Head of caudate nucleus (tissue), 42 donors: ENCODE measurements at places on chromosomes 12 and 14.

DNA sequence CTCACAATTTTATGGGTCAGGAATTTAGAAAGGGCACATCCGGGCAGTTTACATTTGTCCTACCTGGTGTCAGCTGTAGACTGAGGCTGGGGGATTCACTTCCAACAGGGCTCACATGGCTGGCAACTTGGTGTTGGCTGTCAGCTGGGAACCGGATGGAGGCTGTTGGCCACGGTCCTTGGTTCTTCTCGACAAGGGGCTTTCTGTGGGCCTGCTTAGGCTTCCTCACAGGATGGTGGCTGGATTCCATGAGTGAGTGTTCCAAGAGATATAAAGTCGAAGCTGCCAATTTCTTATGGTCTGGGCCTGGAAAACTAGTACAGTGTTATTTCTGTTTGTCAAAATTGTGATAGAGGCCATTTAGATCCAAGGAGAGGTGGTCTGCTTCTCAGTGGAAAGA is 127.9 kb downstream of the PTCSC3 start:
- DNase-seq: no peak

GRCh38 chr12:63940310-63941005 is 96.0 kb downstream of the SRGAP1 start:
- DNase-seq: peak; percentile 17

GRCh38 chr12:128637642-128638606 is 185.8 kb downstream of the SLC15A4 start:
- DNase-seq: no peak

DNA sequence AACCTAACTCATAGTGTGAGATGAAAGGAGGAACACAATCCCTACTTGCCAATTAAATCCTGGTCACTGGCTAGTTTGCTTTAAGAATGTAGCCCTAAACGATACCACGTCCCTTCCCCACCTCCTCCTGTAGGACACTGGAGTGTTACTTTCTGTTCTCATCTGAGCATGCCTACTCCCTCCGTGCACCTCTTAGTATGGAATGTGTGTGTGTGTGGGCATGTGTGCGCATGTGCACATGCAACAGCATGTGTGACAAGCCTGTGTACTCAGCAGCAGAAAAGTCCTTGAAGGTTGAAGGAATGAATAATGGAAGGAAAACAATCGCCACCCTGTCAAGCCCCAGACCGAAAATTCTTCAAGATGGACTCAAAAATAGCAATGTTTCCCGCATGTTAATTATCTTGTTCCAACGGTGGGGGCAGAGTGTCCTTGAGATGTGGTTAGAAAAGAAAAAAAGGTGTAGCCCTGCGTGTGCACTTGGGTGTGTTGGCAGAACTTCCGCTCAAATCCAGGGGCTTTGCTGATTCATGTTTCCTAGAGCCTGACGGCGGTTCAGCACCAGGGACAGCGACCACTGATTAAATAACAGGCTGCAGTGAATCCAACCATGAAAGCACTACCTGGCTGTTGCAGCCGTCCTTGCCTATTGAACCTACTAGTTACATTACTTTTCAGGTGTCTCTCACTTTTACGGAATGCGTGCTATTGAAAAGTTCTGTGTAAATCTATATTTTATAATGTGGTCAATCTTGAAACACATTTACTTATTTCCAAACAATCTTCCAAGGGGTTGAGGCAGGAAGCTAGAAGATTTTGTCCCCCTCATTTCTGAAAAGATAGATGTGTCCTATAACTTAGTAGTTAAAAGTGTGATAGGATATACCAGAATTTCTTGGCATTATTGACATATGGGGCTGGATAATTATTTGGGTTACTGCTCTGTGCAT is 79.8 kb downstream of the SRRM4 start:
- peak; percentile 11 for DNase-seq

DNA sequence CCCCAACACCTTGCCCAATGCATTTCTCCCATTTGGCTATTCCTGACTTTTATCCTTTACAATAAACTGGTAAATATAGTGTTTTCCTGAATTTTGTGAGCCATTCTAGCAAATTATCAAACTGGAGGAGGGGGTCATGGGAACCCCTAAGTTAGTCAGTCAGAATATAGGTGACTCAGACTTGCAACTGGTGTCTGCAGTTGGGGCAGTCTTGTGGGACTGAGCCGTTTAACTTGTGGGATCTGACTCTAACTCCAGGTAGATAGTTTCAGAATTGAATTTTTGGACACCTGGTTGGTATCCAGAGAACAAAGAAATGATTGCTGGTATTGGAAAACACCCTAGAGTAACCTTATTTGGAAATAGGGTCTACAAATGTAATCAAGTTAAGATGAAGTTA is 133.4 kb downstream of the CEP83 start:
- DNase-seq: no peak

GRCh38 chr14:62322216-62322615 is 560.0 kb downstream of the SNAPC1 start:
- no peak for DNase-seq

DNA sequence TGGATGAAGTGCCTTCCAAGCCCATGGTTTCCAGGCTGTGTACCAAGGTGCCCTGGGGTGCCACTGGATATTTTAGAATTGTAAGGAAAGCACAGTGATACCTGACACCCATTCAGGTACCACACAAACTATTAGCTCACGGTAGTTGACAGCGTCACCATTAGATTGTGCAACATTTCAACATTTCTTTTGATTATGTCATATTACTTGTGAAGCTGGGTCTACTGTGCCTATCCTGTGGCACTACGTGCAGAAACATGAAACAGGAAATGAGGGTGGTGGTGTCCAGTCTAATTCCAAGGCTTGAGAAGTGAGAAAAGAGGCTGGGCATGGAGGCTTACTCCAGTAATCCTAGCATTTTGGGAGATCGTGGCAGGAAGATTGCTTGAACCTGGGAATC is 75.5 kb upstream of the CPM start:
- no peak for DNase-seq

DNA sequence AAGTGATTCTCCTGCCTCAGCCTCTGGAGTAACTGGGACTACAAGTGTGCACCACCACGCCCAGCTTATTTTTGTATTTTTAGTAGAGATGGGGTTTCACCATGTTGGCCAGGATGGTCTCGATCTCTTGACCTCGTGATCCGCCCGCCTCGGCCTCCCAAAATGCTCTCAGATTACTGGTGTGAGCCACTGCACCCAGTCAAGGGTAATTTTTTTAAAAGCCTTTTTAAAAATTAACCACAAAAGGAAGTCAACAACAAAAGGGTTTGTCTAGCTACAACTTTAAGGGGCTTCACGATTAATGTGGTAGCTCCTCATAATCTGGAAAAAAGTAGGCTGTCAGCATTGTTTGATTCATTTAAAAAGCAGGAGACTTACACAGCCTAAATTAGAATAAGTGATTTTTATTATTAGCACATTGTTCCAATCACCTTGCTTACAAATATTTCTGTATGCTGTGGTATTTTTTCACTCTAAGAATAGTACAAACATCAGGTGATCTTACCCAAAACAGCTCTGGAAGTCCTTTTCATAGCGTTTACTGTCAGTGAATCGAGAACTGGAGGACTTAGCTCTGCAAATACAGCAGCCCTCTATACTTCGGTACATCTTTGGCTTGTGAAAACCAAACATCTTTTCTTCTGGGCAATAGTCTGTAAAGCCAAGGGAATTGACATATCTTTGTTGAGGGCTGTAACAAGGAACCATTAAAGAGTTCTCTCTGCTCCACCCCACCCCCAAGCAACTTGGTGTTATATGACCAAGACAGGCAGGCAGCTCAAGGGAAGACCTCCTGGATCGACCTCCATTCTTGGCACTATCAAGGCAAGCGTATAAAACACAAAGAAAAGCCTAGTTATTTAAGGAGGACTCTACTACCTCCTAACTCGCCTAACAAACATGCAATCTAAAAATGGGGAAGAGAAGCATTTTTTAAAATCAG is 28.1 kb downstream of the SINHCAF start:
- DNase-seq: no peak
